ENCODE measurements at places on chromosomes 12 and 14.

GRCh38 chr12:56078931-56079722 lies 838 bp upstream of the ERBB3 start:
- DNase-seq: peak; percentile 95

DNA sequence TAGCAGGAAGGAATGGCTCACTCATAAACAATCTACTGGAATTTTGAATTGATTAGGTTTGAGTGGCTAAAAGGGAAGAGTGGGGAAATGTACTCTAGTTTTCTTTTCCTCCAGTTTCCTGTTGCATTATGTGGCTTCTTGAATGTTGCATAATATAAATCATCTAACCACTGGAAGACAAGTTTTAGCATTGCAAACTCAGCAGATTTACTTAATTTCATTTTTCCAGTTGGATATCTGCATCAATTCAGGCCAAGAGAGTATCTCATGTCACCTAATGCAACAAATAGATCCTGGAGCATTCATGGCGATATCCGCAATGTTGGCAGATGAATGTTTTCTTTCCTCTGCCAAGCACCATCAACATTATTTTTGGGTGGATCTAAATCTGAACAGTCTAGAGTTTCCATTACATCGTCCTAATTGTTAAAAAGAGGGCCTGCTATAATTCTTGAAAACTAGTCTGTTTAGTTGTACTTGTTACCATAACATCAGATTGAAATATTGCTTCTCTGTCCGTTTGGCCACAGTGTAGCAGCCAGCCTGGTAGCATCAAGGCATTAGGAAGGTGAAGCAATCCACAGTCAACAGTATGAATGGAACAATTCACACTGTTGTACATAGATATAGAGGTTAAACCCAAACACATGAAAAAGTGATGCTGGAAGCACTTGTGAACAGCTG lies 544.2 kb downstream of the ETNK1 start:
- no peak for DNase-seq

GRCh38 chr14:20775901-20776300 lies 5.2 kb upstream of the RNASE6 start:
- DNase-seq: no peak

- DNase-seq: no peak
Observed at GRCh38 chr14:25896777-25897176, 701.1 kb downstream of the NOVA1 start.

Measured in suprapubic skin (tissue), 4 donors.